ENCODE measurements at places on chromosomes 6 and 20.

GRCh38 chr20:62657956-62658355 lies 15.7 kb downstream of the SLCO4A1 start:
- DNase-seq: no peak

GRCh38 chr6:131049608-131050007 lies 13.4 kb downstream of the EPB41L2 start:
- DNase-seq: no peak

- DNase-seq: no peak
Measured at GRCh38 chr6:145261758-145262157, 473.6 kb downstream of the EPM2A start.

DNA sequence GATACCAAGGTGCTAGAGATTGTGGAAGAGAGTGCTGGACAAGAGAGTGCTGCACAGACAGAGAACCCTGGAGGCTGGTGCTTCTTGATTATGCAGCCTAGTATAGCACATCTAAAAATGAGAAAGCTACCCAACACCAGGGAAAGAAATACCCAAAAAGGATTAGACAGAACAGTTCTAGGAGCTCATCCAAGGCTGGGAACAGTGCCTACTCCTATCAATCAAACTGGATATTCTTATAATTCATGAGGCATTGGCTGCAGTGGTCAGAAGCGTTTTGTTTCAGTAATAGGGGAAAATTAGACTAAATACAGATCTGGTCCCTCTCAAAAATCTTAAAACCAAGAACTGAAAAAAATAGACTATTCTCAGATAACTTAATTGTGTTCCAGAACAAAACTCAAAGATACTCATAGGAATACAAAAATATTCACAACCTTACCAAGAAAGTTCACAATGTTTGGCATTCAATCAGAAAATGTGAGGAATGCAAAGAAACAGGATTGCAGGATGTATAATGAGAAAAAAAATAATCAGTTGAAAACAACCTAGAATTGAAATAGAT lies 222.9 kb downstream of the EPHA7 start:
- no peak for DNase-seq

GRCh38 chr6:167329014-167329413 lies 4.1 kb downstream of the TTLL2 start:
- DNase-seq: no peak

DNA sequence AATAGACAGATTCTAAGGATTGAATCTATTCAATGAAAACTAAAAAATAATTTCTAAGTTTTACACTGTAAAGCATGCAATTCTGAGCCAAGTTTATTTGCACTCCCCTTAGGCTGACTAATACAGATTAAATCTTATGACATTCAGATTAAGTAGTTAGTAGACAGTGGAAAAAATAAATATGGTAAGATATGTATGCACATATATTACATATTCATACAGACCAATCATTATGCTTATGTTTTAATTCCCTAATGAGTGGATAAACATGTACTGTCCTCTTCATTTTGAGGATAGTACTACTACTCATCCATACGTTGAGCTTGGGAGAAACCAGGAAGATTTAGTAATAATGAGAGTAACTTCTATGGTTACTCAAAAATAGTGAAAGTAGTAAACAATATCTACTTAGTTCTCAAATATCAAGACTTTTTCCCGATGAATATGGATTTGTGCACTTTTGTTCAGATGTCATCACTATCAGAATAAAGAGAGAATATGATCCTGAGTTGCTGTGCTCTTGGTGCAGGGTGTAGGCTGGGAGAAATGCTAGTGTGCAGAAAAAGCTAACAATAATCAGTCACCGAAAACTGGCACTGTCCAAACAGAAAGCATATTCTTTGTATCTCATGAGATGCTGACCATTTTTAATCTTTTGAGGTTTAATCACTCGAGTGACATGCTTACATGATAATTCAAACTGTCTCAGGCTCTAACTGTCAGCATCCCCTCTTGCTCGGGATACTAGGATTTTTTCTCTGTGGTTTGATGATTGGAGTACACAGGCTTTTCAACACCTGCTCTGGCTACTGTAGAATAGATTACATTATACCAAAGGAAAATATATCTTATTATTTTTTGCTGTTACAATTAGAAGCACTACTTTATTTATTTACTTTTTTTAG lies 111.6 kb downstream of the EPHA7 start:
- DNase-seq: no peak

DNA sequence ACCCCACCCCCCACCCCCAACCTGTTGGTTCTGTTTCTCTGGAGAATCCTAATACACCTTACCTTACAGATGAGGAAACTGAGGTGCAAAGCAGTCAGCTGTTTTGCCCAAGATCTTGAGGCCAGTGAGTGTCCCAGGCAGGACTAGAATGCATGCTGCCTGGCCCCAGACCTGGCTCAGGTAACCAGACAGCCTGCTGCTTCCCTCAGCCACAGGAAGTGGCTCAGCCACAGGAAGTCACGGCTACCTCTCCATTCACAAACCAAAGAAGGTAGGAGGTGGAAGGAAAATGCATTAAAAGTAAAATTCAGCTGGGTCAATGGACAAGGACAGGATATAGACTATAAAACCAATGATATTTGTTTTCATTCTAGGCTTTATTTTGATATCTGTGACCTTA lies 517.6 kb downstream of the CD83 start:
- DNase-seq: peak; percentile 20

- DNase-seq: no peak
Measured at GRCh38 chr6:135323202-135323668, 142.1 kb downstream of the MYB start.

DNA sequence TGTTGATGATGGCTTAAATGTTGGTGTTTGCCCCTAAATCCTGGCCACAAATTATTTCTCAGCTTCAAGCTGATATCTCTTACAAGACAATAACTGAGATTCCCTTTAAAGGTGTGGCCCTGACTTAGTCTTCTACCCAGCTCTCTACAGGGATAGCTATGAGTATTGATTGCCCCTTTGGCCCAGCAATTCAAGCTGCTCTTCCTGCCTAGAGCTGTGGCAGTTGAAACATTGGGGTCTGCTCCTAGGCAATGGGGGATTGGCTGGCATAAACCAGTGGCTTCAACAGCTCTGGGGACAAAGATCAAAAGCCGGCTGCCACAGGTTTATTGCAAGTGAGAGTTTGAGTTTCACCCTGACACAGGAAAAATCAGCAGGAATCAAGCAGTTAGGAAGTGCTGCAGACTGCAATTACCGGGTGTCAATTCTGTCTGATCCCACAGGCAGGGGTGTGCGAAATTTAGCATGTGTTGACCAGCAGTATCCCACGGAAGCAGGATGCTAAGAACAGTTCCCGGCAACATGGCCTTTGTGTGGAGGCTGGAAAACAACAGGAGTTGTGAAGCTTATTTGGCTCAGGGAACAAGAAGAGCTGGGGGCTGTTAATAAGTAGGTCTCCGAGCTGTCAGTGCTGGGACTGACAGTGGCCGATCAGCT lies 66.2 kb upstream of the IYD start:
- no peak for DNase-seq

DNA sequence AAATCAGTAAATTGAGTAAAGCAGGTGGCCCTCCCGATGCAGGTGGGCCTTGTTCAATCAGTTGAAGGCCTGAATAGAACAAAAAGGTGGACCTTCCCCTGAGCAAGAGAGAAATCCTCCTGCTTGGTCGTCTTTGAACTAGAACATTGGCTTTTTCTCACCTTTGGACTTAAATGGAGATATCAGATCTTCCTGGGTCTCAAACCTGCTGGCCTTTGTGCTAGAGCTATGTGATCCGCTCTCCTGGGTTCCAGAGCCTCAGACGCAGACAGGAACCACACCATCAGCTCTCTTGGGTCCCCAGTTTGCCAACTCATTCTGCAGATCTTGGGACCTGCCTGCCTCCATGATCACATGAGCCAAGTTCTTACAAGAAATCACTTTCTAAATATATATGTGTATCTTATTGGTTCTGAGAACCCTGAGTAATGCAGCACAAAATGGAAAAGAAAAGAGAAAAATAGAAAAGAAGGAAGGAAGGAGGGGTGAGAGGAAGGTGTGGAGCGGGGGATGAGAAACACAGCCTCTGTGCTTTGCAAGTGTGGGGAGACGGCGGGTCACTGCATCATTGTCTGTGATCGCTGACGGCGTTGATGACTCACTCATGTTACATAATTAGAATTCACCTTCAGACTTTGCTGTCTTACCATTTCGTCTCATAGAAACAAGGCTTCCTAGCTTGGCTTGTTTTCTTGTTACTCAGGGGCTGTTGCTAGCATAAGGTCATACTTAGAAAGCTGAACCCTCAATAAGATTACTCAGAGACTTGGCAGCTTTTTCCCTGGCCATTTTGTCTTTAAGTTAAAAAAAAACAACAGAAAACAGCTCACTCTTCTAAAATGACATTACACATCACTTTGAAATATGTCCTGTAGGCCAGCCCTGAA lies 85.7 kb upstream of the NEDD9 start:
- peak; percentile 72 for DNase-seq

DNA sequence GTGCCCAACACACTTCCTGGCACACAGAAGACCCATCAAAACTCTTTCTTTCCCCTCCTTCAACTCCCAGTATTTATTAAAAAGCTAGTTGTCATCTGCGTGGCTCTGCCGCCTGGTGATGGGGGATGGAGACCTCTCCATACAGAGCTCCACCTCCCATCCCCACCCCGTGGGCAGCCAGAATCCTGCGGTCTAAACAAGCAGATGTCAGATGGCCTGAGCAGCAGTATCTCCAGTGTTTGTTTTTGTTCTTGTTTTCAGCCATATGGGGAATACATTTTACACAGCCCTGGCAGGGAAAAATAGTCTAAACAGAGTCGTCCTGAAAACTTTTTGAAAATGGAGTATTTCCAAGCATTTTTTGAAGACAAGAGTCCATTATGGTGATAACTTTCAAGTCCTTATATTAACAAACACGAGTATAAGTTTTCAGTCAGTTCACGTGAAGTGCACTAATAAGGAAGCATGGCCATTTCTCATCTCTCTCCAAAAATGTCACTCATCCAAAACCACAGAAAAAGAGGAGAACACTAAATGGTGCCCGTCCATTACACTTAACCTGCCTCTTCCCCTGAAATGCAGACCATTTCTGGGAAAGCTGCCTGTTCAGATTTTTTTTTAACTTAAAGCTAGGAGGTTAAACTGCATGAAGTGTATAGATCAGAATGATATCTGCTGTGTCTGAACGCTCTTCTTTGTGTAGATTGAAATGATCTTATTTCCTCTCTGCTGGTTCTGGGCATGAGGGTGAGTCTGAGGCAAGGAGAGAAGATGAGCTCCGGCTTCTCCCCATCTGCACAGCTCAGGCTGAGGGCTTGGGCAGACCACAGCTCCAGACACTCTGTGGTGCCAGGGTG lies 91.0 kb downstream of the TCP11 start:
- DNase-seq: no peak

GRCh38 chr6:14066782-14067406 lies 50.7 kb upstream of the CD83 start:
- DNase-seq: no peak

GRCh38 chr20:50788045-50788991 lies 6.5 kb upstream of the BCAS4 start:
- DNase-seq: no peak

- no peak for DNase-seq
Measured at GRCh38 chr20:38131588-38132121, 33.4 kb downstream of the TGM2 start.

DNA sequence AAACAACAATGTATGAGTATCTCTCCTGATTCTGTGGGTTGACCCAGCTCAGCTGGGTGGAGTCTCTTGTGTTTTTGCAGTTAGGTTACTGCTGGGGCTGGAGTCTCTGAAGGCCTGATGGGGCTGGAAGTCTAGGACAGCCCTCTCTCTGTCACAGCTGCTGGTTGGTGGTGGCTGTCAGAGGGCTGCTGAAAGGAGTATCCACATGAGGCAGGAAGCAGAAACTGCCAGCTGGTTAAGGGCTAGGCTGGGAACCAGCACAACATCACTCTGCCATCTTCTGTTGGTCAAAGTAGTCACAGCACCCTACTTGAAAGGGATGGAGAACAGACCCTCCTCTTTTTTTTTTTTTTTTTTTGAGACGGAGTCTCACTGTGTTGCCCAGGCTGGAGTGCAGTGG lies 10.0 kb upstream of the PACSIN1 start:
- no peak for DNase-seq

DNA sequence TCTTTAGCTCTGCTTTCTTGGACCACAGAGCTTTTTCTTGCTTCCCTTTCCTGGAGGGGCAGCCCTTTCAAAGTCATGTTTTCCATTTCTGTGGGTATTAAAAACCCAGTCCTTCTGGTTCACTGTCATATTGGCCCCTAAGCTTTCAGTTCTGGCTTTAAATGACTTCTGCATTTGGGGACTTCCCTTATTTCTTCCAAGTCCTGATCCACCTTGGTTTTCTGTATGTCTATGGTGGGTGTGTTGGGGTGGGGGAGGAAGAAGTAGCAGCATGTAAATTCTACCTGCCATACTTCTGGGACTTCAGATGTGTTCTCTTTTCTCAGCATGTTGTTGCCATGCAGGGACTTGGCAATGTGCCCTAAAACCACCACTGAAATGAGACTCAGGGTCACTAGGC lies 77.1 kb upstream of the EMILIN3 start:
- no peak for DNase-seq

DNA sequence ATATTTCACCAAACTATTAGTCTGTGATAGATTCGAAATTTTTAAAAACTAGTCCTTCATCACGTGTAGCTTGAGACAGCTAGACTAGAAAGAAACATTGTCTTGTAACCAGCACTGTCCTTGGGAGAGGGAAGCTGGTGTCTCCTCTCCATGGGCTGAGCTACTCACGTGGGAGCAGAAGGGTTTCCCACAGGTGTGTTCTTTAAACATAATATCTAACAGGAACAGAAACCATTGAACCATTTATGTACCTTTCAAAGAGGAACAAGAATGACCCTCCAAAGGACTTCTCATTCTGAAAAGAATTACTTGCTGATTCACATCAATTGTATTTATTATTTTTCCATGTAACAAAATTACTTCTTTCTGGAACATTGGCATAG lies 72.4 kb upstream of the SYNJ2 start:
- no peak for DNase-seq

- no peak for DNase-seq
Measured at GRCh38 chr20:10868299-10868698, 194.5 kb upstream of the JAG1 start.

DNA sequence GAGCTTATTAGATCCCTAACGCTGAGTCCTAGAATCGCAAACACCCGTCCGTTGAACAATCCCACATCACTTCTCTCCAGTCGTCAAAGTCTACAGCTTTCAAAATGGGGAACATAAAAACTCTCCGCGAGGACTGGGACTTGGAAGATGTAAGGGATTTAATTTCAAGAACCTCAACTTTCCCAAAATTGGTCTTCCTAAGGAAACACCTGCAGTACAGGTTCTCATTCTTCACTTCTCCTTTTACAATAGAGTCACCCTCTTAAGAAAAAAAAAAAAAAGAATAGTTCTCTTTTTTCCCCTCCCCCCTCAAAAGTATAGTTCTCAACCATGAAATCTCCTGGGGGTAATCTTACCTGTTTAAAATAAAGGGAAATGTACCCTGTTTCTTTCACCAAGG lies 6.6 kb upstream of the ZBTB22 start:
- DNase-seq: no peak

GRCh38 chr6:27545271-27546046 lies 72.6 kb upstream of the ZNF184 start:
- no peak for DNase-seq

Data from stimulated activated CD8-positive, alpha-beta memory T cell treated with anti-CD3 and anti-CD28 coated beads, Interleukin-15, amount 100 ng/mL, for 4 hours (primary cell).